PC-9 (cell line): ENCODE measurements at places on chromosomes 4 and X. TPM values are rescaled to one million over a fixed set of nuclear protein-coding genes. Genes with fewer than 3 reads are reported as not detected.

Gene PAGE2B
- total RNA-seq: not detected in 2 replicates

Gene PLK4
- 23.3 and 25.7 TPM in 2 replicates for total RNA-seq

Gene ADGRG4
- not detected in 2 replicates for total RNA-seq

DNA sequence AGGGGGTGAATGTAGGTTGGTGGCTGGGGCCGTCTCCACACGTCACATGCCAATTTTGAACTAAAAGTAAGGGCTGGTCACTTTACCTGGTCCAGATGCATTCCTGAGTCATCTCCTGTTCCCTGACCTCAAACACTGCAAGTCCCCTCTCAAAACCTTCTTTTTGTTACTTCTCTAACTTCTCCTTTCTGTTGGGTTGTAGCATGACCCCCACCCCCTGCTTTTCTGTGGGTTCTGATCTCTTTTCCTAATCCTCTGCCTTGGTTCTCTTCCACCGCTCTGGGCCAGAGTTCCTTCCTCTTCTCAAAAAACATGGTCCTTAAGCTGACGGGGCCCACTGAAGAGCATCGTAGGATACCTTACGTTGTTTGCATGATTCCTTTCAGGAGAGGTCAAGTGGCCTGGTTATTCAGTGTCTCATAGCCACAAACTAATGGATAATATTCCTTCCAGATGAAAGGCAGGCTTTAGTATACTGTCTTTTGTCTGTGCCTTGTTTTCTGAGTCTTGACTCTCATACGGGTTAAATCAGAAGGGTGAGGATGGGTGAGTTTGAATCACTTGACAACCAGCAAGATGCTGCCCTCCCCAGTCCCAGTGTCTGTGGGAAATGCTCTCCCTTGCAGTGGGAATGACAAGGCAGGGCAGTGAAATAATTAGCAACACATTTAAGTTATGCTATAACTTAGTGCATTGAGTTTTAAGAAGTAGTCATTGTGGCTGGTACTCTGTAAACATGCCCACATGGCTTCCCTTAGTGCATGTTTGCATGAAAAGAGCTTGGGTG is 15.1 kb downstream of the SMS start:
- DNase-seq: no peak
- H3K27ac ChIP-seq: no peak overlapping the region
- H3K4me1 ChIP-seq: no peaks in the 10 kb centered on the region
- H3K36me3 ChIP-seq: no peaks in the 10 kb centered on the region
- no peaks in the 10 kb centered on the region for H3K27me3 ChIP-seq

GRCh38 chr4:36187723-36188333 is 56.5 kb downstream of the ARAP2 start:
- H3K27me3 ChIP-seq: no peaks in the 10 kb centered on the region
- no peak overlapping the region for H3K27ac ChIP-seq
- H3K4me3 ChIP-seq: no peak overlapping the region
- no peaks in the 10 kb centered on the region for H3K4me1 ChIP-seq
- 0 out of 2 replicates have a peak, but pooled peaks cover under 1% of the 10 kb centered on the region for H3K36me3 ChIP-seq

- no peak for DNase-seq
- H3K27me3 ChIP-seq: no peaks in the 10 kb centered on the region
- H3K36me3 ChIP-seq: no peaks in the 10 kb centered on the region
- H3K4me3 ChIP-seq: no peak overlapping the region
- no peaks in the 10 kb centered on the region for H3K4me1 ChIP-seq
Measured at GRCh38 chr4:188819233-188819632, 680.0 kb downstream of the TRIML1 start.

GRCh38 chr4:26884026-26884425 is 23.4 kb downstream of the STIM2 start:
- no peak overlapping the region for H3K4me3 ChIP-seq
- H3K36me3 ChIP-seq: no peaks in the 10 kb centered on the region
- DNase-seq: no peak
- no peaks in the 10 kb centered on the region for H3K27me3 ChIP-seq

GRCh38 chrX:150486011-150486410 is 82.4 kb upstream of the MTM1 start:
- no peak overlapping the region for H3K4me3 ChIP-seq
- no peak overlapping the region for H3K27ac ChIP-seq
- H3K36me3 ChIP-seq: no peaks in the 10 kb centered on the region
- H3K4me1 ChIP-seq: peaks cover 17% of the 10 kb centered on the region
- peak; percentile 46 for DNase-seq
